RPMI7951 (cell line): ENCODE measurements at places on chromosomes 12 and 14.
A peak's percentile ranks its signal among the peaks of the same experiment; 100 is the strongest.

GRCh38 chr12:92445253-92446082, 257.3 kb upstream of the PLEKHG7 start:
- no peak for DNase-seq

DNA sequence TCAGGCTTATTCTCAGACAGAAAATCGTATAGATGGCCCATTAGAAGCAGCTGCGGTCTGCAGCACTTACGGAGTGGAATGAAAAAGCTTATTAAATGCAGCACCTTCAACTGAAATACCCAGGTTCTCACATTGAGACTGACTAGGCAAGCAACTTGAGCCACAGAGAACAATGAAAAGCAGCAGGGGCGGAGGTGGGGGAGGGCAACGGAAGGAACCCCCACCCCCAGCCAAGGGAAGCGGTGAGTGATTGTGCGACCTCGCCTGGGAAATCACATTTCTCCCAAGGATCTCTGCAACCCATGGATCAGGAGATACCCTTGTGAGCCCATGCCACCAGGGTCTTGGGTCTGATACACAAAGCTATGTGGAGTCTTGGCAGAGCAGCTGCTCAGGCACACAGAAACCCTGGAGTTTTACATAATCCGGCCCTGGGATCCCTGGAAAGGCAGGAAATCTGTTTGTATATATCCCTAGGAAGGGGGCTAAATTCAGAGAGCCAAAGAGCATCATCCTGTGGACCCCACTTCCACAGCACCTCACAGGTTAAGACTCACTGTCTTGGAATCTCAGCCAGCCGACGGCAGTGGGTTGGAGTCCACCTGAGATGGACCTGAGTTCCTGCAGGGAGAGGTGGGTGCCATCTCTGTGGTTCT, 38.1 kb downstream of the PZP start:
- DNase-seq, result no peak

- DNase-seq, result peak; percentile 21
Measured at GRCh38 chr12:459430-460258, at the start of gene B4GALNT3. TSS of gene B4GALNT3 (plus strand) at chr12:459939. CDS start at chr12:460377, 438 bp downstream.

DNA sequence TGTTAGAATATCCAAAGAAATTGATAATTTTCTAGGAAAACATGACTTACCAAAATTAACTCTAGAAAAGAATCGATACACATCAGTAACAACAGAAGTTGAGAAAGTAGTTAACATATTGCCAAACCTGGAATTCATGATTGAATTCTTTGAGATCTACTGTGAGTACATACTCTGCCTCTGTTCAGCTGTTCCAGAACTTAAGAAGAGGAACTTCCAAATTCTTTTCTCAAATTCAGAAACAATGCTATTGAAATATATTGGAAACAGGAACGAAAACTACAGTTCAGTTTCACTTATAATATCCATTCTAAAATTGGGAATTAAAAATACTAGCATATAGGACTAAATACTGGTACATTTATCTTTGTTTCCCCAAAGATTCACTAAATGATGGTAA, 57.9 kb downstream of the MARK3 start:
- DNase-seq, result no peak

DNA sequence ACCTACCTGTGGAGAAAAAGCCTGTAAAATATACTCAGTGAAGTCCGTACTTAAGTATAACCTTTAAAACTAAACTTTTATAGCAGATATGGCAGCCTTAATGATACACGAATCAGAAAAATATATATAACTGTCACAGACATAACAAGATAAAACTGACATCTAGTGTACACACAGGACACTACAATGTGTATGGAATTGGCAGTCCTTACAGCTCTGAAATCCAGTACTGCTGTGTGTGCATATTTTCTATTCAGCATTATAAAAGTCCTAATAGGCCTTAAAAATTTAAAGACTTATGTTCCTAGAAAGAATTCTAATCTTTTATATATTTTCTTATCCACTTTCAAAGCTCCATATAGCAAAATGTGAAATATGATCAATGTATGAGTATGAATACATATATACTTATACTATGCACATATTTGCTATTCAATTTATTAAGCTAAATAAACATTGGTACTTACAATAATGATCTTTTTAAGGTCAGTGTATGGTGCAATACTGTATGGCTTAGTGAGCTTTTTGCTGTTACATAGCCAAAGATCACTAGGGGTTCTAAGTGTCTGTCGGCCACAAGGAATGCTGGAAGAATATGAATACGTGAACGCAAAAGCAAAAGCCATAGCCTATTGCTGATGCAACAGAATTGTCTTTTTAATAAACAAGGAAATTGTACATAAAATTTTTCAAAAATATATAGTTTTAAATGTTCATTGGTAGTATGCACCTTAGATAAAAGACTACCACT, 69.2 kb downstream of the C2CD5 start:
- DNase-seq, result no peak

- no peak for DNase-seq
Measured at GRCh38 chr12:89481213-89481914, 43.2 kb downstream of the GALNT4 start.

GRCh38 chr12:96948782-96949181, 41.7 kb downstream of the NEDD1 start:
- DNase-seq, result no peak

- no peak for DNase-seq
Measured at GRCh38 chr12:67601126-67601525, 47.4 kb upstream of the DYRK2 start.

- DNase-seq, result peak; percentile 80
Measured at GRCh38 chr12:131827961-131828534, at the start of gene MMP17. TSS of gene MMP17 (plus strand) at chr12:131828393. CDS start at chr12:131828495, 102 bp downstream.

- DNase-seq, result peak; percentile 36
Measured at GRCh38 chr14:64705381-64706118, 1.3 kb downstream of the PLEKHG3 start.

DNA sequence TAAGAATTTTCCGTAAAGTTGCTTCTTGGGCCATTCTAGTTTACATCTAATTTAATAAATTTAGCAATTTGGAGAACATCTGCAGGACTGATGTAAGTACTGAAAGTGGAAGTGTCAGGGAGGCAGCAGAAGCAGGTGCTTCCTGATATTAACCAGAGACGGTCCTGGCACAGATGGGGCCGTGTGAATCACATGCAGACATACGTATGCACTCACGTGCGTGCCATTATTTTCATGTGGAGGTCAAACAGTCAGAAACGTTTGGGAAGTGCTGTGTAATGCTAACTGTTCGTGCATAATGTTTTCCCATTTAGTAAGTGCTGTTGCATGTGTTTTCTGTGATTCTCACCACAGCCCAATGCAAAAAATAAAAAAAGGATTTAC, 87.8 kb upstream of the DYNC1H1 start:
- DNase-seq, result no peak
